ENCODE measurements at places on chromosomes 7 and 10.
A peak's percentile ranks its signal among the peaks of the same experiment; 100 is the strongest.

GRCh38 chr7:141242568-141242967 is 168.7 kb downstream of the TMEM178B start:
- no peak for DNase-seq

GRCh38 chr10:31669357-31669756 is 259.3 kb downstream of the ARHGAP12 start:
- no peak for DNase-seq

GRCh38 chr7:106070567-106071254 is 41.4 kb downstream of the SYPL1 start:
- no peak for DNase-seq

DNA sequence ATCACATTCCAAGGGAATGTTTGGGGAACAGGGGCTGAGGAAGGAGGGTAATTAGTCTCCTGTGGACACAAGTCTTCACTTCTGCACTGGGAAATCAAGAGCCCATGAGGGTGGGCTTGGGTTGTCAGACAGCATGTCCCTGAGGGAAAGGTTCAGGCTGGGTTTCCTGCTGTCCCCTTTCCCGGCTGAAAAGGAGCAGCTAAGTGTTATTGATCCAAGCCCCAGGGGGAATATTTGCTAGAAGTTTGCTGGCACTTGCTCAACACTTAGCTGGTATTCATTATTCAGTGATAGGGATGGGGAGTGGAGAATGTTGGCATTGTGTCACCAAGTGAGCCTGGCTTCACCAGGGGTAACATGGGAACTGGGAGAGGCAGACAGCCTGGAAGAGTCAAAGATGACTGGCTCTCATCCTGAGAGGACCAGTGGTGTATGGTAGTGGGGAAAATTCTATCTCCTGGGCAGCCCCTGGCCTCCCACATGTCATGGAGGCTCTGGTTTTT is 344.4 kb upstream of the PODXL start:
- no peak for DNase-seq

DNA sequence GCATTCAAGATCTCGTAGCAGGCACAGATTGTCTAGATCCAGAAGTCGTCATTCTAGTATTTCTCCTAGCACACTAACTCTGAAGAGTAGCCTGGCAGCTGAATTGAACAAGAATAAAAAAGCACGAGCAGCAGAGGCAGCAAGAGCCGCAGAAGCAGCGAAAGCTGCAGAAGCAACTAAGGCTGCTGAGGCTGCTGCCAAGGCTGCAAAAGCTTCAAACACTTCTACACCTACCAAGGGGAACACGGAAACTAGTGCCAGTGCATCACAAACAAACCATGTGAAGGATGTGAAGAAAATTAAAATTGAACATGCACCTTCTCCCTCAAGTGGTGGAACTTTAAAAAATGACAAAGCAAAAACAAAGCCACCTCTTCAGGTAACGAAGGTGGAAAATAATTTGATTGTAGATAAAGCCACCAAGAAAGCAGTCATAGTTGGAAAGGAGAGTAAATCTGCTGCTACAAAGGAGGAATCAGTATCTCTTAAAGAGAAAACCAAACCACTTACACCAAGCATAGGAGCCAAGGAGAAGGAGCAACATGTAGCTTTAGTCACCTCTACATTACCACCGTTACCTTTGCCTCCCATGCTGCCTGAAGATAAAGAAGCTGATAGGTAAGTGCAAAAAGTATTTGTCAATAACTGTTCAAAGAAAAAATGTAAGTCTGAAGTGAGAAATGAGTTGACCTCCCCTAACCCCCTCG is 37.7 kb downstream of the CDK13 start:
- no peak for DNase-seq

- DNase-seq, result no peak
Observed at GRCh38 chr7:111071556-111071955, 19.4 kb upstream of the LRRN3 start.

- DNase-seq, result no peak
Observed at GRCh38 chr10:103433858-103434257, 18.3 kb downstream of the CALHM2 start.

DNA sequence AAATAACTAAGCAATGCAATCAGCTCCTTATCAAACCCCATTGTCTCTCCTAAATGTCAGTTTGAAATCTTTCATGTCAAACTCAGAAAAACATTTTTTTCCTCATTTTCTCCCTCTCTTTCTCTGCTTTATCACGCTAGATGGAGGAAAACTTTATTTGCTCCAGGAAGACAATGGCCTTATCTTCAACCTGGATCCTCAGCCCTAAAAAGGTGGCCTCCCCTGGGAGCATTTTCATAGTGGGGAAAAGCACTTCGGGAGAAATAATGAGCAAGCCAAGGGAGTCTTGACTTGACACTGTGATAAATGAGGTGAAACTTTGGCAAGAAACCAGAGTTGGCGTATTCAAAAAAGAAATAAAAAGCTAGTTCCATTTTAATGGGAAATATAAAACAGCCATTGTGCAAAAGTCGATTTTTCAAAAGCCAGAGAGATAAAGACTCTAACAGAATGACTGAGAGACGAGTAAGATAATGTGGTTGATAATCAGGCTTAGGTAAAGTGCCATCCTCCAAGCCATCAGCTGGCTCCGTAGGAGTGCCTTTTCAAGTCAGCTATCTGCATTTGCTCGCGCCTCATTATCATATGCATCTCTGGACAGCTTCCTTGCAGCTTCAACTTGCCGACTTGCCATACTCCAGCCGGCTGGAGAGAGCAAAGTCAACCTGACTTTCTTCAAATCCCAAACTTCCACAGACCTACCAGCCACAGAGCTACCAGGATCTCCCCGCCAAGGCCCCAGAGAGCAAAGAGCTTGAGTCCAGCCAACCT is 19.9 kb downstream of the HABP2 start:
- no peak for DNase-seq

DNA sequence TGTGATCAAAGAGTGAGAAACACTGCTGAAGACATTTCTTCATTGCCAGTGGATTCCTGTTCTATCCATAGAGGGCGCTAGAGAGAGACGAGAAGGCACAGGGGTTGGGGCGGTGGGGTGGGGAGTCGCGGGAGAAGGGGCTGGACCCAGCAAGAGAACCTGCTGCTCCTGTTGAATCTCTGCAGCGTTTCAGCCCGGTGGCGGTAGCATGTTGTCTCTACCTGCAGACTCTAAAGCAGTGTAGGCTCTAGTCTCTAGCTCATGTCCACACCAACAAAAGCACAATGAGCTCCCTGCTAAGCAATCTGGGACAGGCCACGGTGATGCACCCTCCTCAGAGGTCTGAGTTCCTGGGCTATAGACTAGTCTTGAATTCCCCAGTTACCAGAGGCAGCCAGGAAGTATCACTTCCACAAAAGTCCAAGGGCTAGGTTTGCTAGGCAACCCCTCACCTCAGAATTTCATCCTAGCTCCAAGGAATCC is 167.7 kb downstream of the DGKB start:
- DNase-seq, result no peak

DNA sequence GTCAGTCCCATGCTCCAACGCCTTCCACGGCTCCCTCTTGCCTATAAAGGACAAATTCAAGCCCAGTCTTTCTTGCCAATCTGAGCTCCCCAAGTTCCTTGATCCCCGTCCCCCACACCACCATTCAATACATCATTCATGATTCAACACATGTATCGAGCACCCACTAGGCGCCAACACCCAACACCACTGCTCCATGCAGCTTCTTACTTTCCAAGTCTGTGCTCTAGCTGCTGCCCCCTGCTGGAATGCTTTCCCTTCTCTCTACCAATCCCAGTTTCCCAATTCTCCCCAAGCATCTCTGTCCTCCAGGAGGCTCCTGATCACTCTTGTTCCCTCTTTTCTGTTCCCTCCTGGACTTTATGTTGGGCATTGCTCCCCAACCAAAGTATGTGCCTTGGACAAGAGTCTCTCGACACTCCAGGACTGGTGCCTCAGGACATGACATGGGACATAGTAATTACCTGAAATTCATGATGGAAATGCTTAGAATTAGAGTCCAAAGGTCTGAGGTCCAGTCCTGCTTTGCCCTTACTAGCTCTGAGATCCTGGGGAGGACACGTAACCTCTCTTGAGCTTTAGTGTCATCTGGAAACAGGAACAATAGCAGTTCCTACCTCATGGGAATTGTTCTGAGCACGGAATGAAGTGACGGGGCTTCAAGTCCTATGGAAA is 172.7 kb downstream of the NEURL1 start:
- no peak for DNase-seq

- DNase-seq, result no peak
Observed at GRCh38 chr10:78414380-78414779, 380.7 kb downstream of the RPS24 start.

- DNase-seq, result peak; percentile 59
Observed at GRCh38 chr7:51366930-51367613, 50.5 kb upstream of the COBL start.

DNA sequence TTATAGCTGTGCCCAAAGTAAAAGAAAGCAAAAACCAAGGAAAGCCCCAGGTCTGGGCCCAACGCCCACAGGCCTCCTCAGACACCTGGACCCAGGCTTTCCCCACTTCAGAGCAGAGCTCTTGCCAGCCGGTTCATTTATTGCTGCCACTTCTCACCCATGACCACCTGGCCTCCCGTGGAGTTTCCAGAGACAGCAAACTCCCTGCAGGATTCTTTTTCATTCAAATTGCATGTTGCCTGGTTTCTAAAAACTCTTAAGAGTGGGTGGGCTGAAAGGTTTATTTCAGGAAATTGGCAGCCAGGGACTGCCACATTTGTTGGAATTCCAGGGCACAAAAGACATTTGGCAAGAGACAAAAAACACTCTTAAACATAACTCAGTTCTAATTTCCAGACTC is 4.7 kb downstream of the VOPP1 start:
- no peak for DNase-seq

DNA sequence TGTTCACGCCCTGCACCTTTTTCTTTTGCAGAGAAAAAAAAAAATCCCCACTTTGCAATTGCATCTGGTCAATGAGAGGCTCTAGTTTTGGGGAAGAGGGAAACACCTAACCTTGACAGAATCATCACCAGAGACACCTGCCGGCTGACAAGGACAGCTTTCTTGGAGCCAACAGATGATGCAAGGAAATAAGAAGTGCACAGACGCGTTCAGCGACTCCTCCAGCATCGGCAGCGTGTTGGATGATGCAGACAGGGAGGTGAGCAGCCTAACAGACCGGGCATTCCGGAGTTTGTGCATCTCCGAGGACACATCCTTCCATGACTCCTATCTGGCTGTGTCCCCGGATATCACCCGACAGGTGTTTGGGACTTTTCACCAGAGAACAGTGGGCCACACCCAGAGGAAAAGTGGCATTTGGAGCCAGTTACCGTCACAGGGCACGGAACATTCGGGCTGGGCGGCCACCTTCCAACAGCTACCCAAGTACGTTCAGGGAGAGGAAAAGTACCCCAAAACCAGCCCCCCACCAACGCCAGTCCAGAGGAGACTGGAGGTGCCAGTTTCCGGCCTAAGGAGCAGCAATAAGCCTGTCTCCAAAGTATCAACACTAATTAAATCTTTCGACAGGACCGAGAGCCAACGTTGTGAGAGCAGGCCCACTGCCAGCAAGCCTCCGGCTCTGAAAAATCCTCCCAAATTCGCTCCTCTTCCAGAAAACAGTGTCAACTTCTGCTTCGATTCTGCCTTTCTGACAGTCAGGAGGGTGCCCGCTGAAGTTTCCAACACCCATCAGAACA is 23.6 kb downstream of the C10orf71 start:
- no peak for DNase-seq

DNA sequence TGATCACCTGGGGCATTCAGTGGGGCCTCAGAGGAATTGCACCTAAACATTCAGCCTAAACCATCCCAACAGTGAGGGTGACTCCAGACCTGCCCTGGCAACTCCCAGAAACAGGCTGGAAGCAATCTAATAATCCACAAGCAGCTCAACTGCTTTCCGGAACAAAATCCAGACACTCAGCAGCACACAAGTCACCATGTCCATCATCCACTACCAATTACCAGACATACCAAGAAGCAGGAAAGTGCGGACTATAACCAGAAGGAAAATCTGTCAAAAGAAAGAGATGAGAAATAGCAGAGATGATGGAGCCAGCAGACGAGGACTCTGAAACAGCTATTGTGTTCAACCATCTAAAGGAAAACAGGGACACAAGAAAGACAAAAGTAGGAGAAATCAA is 342.6 kb upstream of the ZMIZ1 start:
- no peak for DNase-seq

DNA sequence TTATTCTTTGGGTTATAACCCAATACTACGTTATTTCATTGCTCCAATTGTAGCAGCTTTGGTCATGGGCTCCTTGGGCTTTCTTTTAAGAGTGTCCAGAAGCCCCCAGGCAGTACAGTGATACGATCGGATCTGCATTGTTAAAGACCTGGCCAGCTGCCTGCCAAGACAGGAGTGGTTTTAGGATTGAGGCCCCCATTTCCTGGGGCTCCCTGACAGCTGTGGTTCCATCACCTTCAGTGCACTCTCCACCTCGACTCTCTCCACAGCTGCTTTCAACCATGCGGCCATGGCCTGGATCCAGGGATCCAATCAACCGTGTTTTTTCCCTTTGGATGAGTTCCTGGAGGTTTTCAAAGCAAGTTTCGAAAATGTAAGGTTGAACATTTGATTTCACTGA is 123.4 kb upstream of the BTBD16 start:
- DNase-seq, result no peak

GRCh38 chr10:99930731-99931550 is 78.8 kb downstream of the DNMBP start:
- no peak for DNase-seq

DNA sequence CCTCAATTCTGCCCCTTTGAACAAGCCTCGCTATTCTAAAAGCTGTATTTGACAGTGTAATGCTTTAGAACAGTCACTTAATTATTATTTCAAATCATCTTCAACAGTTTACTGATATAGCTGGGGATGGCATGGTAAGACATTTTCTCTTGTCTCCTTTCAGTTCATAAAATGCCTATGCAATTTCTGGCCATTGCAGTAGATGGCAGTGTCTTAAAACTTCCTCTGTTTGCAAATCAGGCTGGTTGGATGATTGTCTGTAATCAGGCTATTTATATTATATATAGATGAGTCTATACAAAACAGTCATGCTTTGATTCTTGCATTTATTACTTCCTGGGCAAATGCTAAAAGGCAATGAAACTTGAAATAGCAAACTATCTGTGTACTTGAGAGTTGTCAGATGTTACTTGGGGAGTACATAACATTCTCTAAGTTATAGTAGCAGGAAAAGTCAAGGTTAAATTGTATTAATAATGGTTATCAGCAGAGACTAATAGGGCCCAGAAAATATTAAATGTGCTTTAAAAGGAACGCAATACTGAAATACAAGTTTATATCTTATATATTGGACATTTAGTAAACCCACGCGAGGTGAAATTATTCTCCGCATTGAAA is 55.5 kb upstream of the LHFPL3 start:
- DNase-seq, result peak; percentile 57

GRCh38 chr10:75209921-75210281 is 695 bp upstream of the VDAC2 start:
- DNase-seq, result peak; percentile 94

DNA sequence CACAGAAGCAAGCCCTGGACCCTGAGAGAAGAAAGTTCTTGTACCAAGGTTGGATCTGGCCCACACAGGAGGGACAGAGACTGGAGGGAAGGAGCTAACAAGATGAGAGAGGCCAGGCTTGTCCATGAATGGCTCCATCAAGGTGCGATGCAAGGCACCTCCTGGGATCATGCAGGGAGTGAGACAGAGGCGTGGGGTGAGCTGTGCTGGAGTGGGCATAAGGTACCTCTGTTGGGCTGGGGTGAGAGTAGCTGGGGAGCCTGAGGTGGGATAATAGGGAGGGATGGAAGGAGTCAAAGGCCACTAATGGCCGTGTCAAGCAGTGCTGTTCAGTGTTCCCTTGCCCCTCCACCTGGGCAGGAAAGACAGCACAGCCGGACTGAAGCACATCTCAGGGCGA is 9.9 kb downstream of the TMEM72 start:
- DNase-seq, result no peak
